ENCODE measurements at places on chromosomes 16 and 17.

DNA sequence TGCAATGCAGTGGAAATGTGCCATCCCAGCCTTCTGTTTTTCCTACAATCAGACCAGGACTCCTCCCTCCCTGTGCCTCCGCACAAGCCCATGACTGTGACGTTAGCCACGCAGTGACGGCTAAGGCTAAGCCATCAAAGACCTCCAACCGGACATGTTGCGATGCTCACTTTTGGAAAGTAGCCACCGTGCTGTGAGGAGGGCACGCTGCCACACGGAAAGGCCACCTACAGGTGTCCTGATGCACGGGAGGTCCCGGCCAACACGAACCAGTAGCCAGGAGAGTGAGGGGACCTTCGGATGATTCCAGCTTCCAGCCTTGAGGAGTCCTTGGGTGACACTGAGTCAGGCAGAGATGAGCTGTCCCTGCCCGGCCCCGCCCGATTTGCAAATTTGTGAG is 53.9 kb downstream of the FOXL1 start:
- no peak for DNase-seq

- DNase-seq = peak; percentile 18
Measured at GRCh38 chr16:72889616-72890582, 158.0 kb downstream of the ZFHX3 start.

DNA sequence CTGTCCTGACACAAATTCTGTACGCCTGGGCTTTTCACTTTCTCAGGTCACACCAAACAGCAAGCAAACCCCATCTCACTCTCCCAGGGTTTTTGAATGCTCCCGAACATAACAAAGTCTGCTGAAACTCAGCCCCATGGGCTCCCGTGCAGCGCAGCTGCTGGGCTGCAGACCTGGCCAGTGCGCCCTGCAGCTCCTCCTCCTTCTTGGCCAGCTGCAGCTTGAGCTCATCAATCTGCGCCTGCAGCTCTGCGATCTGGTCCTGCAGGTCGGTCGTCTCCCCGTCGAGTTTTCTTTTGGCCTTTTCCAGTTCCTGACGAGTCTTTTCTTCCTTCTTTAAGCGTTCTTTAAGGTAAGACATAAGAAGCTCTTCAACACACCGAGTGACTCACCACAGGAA is 70.5 kb downstream of the NDEL1 start:
- DNase-seq = no peak

- DNase-seq = no peak
Measured at GRCh38 chr17:27997044-27997401, 45.5 kb upstream of the NLK start.

GRCh38 chr17:82127315-82127595 is 29.2 kb upstream of the FASN start:
- no peak for DNase-seq

- DNase-seq = peak; percentile 15
Measured at GRCh38 chr17:19495828-19496528, 37.7 kb upstream of the SLC47A1 start.

DNA sequence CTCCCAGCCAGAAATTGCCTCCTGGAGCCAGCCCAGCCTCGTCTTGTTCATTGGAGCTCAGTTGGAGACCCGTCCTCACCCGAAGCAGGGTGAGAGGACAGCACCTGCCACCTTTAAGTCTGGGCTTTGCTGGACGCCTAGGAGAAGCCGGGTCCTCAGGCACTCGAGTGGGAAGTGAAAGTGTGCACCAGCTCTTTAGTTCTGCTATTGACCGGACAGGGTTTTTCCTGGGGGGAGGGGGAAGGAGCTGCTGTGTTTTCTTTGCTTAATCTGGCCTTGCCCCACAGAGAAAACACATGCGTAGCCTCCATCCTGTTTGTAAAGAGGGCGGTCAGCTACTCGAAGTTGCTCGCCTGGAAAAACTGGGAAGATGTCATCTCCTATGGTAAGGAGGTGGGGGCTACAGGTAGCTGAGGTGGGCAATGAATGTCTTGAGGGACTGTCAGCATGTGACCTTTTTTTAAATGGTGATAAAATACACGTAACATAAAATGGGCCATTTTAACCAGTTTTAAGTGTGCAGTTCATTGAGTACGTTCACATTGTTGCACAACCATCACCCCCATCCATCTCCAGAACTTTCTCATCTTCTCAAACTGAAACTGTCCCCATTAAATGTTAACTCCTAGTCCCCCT is 34.4 kb downstream of the CMIP start:
- DNase-seq = peak; percentile 93

- no peak for DNase-seq
Measured at GRCh38 chr16:65406116-65406515, 284.3 kb upstream of the CDH11 start.

- peak; percentile 76 for DNase-seq
Measured at GRCh38 chr16:74107795-74108610, 188.6 kb upstream of the PSMD7 start.

DNA sequence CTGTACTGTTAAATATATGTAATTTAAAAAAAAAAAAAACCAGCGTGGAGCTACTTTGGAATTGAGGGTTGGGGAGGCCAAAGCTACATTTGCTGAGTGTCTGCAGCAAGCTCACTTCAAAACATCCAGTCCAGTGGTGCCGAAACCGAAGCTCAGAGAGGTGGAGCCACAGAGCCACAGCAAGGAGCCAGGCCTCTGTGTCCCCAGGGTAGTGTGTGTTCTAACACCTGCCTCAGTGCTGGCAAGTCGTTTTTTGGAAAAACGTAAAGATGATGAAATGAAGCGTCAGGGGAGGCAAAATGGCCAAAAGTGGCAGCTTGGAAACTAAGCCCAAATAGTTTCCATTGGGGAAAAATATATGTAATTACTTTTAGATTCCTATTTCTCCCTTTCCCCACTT is 36.1 kb upstream of the MRC2 start:
- no peak for DNase-seq

GRCh38 chr16:30649725-30650368 is 913 bp upstream of the PRR14 start:
- DNase-seq = no peak

DNA sequence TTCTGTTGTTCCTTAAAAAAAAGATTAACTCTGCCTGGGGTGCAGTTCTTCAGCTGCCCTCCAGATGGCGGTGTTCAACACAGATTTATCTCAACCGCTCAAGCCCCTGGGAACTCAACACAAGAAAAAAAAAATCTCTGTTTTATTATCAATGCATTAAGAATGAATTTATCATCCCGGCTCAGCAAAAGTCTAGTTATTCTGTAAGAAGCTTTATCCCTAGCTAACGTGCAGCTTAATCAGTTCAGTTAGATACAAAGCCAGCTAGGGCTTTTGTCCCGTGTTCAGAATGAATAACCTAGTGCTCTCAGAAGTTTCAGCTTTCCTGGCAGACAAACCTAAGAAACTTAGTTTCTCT is 475.9 kb upstream of the CCL2 start:
- peak; percentile 61 for DNase-seq

DNA sequence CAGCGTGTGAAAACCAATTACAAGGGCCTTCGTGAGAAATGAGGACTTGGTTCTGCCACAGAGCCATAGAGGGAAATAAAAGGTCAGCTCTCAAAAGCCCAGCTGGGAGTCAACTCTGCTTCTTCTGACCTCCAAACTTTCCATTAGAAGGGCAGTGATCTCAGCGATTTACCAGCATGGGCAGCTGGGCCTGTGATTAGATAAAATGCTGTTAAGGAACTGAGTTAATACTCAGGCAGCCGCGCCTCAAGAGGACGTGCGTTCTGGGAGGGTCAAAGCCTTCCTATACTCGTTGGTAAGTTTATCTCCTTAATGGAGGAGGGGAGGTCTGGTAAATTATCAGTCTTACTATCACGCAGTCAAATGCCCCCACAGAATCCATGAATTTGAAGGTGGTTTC is 480.2 kb upstream of the ERCC4 start:
- no peak for DNase-seq

DNA sequence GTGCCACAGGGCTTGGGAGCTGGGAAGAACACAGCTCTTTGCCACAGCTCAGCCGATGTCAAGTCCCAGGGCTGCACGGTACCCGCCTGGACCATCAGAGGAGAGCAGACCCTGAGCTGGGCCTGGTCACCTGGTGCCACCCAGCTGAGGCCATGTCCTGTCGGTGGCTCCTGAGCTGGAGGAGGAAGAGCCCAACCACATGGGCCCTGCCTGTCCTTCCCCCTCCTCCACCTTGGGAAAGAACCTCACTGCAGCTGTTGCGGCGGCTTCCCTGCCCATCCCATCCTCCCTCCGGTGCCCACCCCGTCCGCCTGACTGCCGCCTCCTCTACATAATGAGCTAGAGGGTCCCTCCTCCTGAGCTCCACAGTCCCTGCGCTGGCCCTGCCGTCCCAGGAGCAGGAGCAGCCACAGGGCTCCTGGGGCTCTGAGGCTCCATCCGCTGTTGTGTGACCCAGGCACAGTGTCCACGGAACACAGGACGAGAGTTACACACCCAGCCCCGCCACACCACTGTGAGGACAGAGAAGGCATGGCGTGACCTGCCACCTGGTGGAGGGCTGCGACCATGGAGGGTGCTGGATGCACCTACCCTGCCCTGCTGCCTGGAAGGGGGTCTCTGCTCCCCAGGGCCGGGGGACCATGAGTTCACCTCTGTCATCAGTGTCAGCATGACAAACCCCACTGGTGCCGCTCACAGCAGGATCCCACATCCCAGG is 21.4 kb upstream of the CHMP6 start:
- DNase-seq = no peak

DNA sequence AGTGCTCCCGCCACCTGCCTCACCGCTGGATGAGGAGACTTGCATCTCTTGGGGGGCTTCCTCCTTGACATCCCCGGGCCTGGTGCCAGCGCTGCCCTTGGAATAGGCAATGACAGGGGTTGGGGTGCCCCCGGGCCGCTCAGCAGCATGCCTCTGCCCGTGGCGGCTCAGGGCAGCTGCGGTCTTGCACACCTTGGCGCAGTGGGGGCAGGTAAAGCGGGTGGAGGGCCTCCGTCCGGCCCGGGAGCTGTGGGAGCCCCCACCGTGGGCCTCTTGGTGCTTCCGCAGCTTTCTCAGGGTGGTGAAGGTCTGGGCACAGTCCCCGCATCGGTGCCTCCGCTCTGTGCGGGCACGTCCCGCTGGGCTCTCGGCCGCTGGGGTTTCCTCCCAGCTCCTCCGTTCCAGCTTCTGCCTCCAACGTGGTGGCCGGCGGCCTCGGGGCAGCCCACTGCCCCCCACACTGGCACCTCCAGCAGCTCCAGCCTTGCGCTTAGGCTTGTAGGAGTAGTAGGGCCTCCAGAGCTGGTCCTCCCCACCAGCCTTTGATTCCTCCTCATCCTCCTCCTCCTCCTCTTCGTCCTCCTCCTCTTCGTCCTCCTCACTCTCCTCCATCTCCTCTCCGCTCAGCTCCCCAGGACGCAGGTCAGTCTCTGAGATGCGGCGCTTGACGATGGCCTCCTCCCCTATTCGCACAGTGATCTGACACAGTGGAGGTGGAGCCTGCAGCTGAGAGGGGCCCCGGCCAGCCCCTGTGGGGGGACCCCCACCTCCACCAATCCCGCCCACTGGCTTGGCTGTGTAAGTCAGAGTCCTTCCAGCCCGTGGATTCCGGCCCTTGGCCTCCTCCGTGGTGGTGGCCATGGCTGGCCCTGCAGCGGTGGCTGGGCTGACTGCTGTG is 16.7 kb downstream of the ZBTB4 start:
- DNase-seq = no peak

- DNase-seq = no peak
Measured at GRCh38 chr17:19659366-19660177, 11.0 kb downstream of the ALDH3A2 start.

GRCh38 chr17:51097708-51098446 is 22.8 kb downstream of the SPAG9 start:
- DNase-seq = no peak

DNA sequence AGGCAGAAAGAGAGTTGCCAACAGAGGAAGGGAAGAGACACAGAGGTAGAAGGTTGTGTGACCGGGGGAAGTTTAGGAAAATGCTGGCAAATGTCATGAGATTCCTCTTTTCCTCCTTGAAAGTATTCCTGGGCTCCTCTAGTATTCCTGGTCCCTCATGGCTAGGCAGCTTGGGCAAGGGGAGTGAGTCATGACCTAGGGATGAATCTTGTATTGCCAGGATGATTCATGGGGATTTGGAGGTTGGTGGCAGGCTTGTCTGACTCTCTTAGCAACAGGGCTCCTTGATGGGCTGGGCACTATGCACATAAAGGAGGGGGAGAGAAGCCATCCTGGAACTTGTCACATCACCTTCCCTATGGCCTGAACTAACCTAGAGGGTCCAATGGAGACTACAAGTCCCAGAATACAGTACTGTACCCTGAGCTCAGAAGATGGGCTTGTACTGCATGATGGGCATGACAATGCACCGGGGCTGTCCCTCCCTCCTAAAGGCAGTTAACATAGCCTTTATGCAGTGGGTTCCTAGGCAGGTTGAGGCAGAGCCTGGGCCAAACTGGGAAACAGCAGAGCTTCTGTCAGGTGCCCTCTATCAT is 2.1 kb upstream of the SEZ6 start:
- no peak for DNase-seq

DNA sequence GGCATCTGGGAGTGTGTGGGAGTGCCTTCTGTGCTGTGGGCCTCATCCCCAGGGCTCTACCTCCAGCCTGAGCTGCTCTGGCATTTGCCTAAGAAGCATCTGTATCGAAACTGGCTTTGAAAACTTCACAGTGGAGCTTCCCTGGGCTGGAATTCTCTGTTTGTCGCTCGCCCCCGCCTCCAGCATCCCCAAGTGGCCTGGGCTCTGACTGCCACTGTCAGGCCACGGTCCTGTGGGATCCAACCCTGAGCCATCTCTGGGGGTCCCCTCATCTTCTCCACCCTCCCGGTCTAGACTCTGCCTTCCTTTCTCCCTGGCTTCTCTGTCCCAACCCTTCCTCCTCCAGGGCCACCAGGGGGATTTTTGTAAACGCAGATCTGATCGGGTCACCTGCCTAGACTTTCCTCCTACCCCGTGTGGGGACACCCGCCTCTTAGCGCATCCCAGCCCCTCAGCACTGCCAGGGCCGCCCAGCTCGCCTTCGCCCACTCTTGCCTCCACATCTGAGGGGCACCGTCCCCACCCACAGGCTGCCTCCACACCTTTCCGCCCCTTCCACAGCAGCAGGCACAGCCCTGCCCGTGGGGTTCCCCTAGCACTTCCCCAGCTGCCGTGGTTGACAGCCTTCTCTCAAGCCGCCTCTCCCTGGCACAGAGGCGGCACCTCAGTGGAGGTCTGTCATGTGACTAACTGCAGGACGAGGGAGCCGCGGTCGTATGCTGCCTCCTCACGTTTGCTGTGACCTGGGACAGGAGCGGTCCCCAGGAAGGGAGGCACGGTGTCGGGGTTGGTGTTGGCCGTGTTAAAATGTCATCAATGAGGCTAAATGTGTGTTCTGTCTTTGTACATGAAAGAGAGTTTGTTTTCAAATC is 12.0 kb downstream of the TBC1D24 start:
- DNase-seq = peak; percentile 72

DNA sequence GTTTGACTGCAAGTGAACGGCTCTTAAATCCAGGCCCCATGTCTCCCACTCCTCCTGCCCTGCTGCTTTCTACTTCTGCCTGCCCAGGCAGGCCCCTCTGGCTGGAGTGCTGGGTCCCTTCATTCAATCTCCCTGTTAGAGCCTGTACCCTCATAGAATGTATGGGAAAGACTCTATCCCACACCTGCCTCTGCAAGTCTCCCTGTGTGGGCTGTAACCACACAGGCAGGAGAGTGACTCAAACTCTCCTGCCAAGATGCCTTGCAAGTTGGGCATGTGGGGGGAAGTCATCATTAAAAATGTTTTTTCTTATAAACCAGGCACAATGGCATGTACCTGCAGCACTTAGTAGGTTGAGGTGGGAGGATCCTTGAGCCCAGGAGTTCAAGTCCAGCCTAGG is 77.5 kb downstream of the PLXDC1 start:
- DNase-seq = no peak

- no peak for DNase-seq
Measured at GRCh38 chr17:1481736-1482135, 10.8 kb downstream of the MYO1C start.

GRCh38 chr17:66126231-66126630 is 65.7 kb downstream of the CEP112 start:
- DNase-seq = no peak

GRCh38 chr16:77675464-77676324 is 46.6 kb upstream of the NUDT7 start:
- peak; percentile 73 for DNase-seq

Data from inflammatory macrophage (primary cell).